Activated CD4-positive, alpha-beta T cell treated with anti-CD3 and anti-CD28 coated beads, Interleukin-10, Interleukin-2, amounts not matched to agents 100 ng/mL and 50 ng/mL, durations not matched to agents 16 hours and 8 hours (primary cell): ENCODE measurements at places on chromosomes 13 and 19.

DNA sequence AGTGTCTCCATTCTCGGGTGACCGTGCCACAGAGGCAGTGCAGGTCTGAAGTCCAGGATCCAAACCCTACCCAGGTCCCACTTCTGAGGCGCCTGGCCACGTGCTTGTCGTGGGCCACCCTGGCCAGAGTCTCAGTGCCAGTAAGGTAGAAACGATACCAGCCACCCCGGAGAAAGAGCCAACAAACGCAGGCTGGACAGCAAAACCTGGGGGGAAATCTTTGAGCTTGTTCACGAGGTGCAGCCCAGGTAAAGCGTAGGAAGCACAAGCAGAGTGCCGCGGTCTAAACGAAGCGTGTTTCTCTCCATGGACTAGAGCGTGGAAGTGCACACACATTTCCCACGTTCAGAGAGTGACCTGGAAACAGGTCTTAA lies 95.6 kb downstream of the ATP11A start:
- DNase-seq, result no peak

- DNase-seq, result no peak
Observed at GRCh38 chr13:30734439-30734838, 904 bp upstream of the ALOX5AP start.

- no peak for DNase-seq
Observed at GRCh38 chr13:108902405-108903155, 273.2 kb downstream of the MYO16 start.

DNA sequence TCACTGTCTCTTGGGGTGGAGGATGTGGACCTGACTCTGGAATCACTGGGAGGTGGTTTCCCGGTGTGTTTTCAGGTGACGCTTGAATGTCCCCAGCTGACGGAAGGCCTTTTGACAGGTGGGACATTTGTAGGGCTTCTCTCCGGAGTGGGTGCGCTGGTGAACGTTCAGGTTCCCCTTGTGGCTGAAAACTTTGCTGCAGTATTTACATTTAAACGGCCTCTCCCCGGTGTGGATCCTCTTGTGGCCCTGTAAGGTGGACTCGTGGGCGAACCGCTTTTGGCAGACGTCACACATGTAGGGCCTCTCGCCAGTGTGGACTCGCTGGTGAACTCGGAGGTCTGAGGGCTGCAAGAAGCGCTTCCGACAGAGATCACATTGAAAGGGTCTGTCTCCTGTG lies 7.8 kb downstream of the ZSCAN5B start:
- DNase-seq, result no peak

- DNase-seq, result no peak
Observed at GRCh38 chr13:72963762-72964161, 95.0 kb upstream of the KLF5 start.

GRCh38 chr13:95247852-95248251 lies 53.4 kb downstream of the ABCC4 start:
- no peak for DNase-seq

- no peak for DNase-seq
Observed at GRCh38 chr13:91318886-91319285, 28.6 kb upstream of the MIR17HG start.

DNA sequence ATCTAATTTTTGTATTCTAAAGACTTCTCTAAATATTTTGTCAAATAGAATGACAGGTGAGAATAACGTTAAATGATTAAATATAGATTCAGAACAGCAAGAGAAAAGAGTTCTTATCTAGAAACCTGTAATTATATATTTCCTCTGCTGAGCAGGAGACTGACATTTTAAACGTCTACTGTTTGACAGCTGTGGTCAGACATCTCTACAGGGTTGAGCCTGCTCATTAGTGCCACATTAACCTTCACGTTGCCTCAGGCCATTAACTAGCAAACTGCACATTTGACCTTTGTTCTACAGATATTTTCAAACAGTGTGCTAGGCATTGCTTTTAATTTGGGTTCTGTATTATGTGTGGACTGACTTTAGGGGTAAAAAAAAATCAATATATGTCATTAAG lies 347.5 kb downstream of the GPC5 start:
- no peak for DNase-seq

DNA sequence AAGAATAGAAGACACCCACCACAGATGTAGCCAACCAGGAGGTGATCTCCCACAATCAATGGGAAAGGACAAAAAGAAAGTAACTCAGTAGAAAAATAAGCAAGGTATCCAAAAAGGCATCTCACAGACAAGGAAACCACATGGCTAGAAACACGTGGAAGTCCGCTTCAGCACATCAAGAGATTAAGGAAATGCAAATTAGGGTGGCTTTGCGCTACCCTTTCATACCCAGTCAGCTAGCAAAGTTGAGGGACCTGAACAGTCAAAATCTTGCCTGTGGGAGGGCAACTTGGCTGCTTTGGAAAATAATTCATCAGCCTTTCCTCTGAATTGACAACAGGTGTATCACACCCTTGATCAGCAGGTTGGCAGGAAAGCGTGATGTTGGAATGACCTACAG lies 11.6 kb upstream of the UQCR11 start:
- DNase-seq, result no peak

DNA sequence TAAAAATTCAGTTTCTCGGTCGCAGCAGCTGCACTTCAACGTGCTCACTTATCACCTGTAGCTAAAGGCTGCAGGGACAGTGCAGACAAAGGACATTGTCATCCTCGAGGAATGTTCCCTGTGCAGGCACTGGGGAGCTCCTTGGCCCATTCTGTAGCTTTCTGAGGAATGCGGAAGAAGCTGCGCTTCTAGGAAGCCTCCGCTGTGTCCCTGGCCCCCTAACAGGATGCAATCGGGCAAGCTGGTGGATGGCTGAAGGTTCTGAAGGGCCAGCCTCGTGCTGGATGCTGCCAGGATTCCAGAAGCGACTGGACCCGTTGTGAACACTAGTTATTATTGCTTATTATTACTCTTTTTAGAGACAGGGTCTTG lies 8.1 kb downstream of the ANO8 start:
- DNase-seq, result no peak

- peak; percentile 65 for DNase-seq
Observed at GRCh38 chr19:7550987-7551761, 15.7 kb downstream of the PNPLA6 start.

GRCh38 chr19:44816301-44816700 lies 7.4 kb downstream of the BCAM start:
- no peak for DNase-seq

DNA sequence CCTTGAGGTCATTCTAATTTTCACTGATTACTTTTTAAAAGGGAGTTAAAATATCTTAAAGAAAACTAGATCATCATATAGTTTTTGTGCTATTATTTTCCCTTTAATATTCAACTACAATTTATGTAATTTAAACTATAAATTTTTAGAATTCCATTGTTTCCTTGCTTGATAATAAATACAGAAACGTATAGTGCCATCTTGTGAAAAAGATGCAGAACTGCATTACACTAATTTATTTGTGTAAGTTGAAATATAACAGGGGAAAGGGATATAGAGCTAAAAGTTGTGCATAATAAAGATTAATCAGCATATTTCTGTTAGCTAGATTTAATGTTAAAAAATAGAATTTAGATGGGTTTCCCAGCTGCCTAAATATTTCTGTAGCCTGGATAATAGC lies 61.5 kb upstream of the TDRD3 start:
- peak; percentile 8 for DNase-seq

- DNase-seq, result no peak
Observed at GRCh38 chr13:23763318-23763717, 125.9 kb downstream of the MIPEP start.

GRCh38 chr13:65808061-65808460 lies 1422.1 kb downstream of the PCDH9 start:
- DNase-seq, result no peak

DNA sequence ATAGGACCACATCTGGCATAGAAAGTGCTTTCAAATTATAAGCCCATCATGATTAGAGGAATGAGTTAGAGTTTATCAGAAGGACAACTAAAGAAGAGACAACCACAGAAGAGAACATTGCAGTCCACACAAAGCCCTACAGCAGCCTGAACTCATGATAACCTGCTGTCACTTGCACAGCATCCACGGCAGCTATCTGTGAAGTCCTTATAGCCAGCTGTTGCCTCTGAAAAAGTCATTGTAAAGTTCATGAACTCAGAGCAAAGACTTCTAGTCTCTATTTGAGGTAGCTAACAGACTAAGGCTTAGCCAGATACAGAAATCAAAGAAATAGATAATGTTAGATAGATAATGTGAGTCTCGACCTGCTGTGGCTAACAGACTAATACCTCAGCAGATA lies 450.0 kb downstream of the KLF5 start:
- DNase-seq, result no peak
